ENCODE measurements at places on chromosomes 2 and 18. TPM values are rescaled to one million over a fixed set of nuclear protein-coding genes. Genes with fewer than 3 reads are reported as not detected.

BCL11A gene
- total RNA-seq = 14.6 TPM

KYNU gene
- total RNA-seq = 0.34 TPM

IL1RL1 gene
- 1.3 TPM for total RNA-seq

ZNF638 gene
- 137 TPM for total RNA-seq

SRD5A2 gene
- total RNA-seq = 8.5 TPM

TXNDC2 gene
- 3.6 TPM for total RNA-seq
